ENCODE measurements at places on chromosomes 7 and 10.

- no peak for DNase-seq
Observed at GRCh38 chr10:43111101-43111500, 27.1 kb upstream of the CSGALNACT2 start.

DNA sequence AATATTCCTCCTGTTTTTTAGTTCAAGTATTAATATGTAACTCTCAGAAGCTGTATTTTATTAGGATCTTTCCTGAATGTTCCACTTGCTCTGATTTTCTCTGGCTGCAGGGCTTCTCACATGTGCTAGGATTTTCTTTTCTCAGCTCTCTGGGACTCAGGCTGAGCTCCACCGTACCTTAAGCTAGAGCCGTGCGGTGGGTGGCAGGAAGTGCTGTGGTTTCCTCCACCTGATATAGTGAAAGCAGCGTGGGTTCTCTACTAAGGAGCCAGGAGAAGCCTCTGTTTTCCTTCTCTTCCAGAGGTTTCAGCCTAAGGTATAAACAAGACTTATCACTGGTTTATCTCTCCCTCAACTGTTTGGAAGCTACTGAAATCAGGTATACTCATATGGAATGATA lies 433.6 kb downstream of the NRG3 start:
- no peak for DNase-seq

- DNase-seq, result no peak
Observed at GRCh38 chr10:89003344-89003743, 12.7 kb downstream of the FAS start.

DNA sequence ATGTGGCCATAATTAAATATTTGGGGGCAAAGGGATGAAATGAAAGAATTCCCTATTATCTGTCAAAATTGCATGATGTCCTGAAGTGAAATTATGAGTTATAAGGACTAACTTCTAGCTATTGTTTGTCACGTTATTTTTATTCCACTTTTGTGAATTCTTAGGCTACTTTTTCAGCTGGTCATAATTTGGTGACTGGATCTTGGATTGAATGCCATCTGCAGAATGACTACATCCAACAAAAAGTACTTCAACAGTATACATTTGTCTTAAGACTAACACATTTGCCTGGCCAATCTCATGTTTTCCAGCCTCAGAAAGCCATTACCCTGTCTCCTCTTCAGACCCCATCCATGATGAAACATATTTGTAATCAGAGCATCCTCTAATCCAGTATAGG lies 48.1 kb upstream of the WNT16 start:
- DNase-seq, result no peak

DNA sequence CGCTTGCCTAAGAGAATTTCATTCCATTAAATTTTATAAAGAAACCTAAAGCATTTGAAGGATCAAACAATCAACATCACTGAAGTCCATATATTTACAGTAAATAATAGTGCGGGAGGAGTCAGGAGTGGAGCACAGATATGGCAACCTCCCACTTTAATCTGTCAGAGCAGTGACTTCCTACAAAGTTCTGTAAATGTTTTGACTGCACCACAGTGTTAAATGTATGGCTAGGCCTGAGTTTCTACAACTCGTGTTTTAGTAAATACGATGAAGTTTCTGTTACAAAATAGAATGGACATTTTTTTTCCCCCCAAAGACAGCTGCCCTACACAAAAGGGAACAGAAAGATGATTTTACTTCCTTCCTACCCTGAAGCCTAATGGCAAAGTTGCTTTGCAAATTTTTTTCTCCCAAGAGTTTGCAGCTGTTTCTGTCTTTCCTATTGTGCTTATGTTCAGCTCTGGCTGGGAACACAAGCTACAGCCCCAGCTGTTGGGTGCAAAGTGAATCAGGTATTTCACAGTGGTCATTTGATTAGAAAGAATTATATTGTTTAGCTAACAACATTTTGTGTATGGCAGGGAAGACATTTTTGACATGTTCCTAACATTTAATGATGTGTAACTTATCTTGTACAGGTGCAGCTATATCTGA lies 62.1 kb downstream of the MET start:
- no peak for DNase-seq

DNA sequence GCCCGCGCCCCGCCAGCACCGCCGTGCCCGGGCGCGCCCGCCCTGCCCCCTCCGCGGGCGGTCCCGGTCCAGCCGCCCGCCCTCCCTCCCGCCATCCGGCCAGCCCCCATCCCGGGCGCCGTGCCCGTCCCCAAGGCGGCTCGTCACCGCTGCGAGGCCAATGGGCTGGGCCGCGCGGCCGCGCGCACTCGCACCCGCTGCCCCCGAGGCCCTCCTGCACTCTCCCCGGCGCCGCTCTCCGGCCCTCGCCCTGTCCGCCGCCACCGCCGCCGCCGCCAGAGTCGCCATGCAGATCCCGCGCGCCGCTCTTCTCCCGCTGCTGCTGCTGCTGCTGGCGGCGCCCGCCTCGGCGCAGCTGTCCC lies at the start of gene HTRA1:
Gene HTRA1 (plus strand): TSS at position 187 of the 362 bp plus-strand sequence. CDS start 100 bp downstream, at position 287.
- DNase-seq, result no peak

DNA sequence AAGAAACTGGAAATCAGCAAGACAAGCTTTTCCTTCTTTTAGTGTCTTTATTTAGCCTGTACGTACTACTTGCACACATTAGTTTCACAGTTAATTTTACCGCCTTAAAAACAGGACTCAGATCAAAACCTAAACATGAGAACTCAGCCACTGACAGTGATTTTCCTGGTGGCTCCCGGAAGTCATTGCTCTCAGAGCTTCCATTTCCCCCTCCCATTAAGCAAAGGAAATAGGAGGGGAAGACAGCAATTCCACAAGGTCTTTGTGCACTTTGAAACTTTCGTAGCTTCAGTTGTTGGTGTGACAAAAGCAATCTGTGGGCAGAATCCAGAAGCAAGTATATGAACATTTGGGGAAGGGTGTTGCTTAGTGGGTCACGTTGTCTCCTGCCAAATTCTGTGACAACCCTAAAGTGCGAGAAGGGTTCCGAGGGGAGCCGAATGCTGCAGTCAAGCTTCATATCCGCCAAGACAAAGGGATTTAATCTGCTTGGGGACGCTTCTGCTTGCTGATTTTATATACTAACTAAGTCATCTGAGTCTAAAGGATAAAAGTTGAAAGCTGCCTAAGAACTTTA lies 30.4 kb downstream of the FAM53B start:
- DNase-seq, result no peak

GRCh38 chr7:141433698-141434097 lies 117.5 kb upstream of the AGK start:
- no peak for DNase-seq

DNA sequence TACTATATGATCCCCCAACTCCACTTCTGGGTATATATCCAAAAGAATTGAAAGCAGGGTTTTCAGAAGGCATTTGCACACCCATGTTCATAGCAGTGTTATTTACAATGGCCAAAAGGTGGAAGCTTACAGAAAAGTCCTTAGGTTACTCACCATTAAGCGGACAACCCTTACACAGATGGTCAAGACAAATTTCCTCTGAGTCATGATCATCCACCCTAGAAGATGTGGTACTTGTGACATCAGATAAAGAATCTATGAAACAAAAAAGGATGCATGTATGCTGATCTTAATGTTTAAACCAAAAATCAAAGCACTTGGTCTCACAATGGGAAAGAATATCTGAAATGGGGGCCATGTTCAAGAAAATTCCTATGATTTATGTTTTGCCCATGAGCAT lies 31.1 kb downstream of the ZC3HAV1 start:
- DNase-seq, result no peak

DNA sequence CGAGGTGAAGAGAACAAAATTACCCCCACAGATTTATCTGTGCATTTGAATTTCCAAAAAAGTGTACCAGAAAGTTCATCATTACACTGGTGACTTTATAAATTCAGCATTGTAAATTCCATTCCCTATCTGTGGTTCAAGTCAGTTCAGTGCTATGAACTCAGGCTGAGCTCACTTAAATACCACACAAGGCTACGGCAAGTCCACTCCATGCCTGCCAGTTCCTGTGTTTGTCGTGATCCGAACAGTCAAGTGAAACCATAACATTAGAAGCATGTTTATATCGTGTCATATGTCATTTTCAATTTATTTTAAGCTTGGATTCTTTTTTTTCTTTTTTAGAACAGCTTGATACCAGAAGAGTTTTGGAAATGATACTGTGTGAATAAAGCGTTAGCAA lies 14.8 kb downstream of the MBL2 start:
- no peak for DNase-seq

DNA sequence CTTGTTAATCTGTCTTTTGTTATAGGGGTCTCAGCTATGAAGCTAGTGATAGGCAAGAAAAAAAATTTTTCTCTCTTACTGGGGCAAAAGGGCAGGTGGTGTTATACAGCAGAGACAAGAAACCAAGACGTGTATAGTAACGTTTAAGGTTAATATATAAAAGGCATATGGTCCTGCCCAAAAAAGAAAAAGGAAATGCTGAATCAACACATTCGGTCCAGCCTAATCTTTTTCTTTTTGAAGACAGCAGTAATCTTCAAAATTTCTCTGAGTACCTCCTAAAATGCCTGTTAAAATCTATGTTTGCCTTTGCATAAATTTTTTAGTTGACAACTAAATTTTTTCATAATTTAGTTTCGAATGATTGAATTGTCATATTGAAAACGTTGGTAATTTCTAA lies 54.5 kb downstream of the P4HA1 start:
- DNase-seq, result no peak

DNA sequence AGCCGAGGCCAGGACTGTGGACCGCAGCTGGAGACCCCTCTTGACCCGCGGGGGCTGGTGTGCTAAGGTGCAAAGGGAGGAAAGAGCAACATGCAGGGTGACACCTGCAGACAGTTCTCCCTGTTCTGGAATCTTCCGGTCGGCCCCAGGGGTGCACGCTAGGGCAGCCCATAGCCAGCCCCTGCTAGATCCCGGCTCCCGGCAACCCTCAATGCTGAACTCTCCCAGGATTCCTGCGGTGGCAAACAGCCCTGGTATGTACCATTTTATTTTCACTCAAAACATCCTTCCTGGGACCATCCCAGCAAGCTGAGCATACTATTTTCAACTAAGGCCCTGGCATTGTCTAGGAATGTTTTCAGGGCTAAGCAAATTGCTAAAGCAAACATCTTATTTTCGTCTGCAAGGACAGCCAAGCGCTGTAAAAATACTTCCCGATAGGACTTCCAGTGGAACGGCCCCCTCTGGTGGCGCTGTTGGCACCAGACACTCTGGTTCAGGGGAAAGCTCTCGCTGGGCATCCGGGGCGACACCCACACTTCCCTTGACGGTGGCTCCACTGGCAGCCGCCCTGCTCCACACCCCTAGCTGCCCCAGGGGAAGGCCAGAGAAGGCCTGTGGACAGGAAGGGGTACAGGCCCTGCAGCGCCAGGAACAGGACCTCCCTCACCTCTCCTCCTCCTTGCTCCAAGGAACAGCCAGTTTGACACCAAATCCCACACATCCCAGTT lies 99.4 kb downstream of the CTBP2 start:
- DNase-seq, result no peak

DNA sequence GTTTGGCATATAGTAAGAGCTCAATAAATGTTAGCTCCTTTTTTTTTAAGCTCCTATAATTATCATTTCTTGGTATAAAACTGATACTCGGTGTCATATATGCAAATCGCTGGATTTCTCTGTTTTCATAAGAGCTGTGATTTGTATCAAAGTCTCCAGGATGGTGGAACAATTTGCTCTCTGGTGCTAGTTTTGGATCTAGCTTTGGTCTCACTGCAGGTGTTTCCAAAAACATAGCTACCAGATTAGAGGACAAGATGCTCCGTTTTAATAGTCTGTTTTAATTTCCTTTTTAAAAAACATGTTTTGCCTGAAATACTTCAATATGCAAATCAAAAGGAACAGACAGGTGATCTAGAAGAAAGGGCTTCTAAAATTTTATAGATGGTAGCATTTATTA lies 25.3 kb downstream of the ADAM22 start:
- DNase-seq, result no peak

DNA sequence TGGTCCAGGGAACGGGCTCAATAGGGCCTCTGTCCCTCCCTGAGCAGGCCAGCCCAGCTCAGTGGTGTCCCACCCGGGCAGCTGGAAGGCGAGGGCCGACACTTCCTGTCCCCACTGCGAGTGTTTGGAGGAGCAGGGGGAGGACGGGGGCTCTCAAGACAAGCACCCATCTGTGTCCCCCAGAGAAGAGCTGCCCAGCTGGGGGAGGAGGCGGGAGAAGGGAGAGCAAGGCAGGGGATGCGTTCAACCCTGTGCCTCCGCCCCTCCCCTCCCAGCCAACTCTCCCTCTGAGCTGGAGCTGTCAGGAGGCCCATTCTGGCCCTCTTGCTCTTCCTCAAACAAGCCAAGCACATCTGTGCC lies 35.7 kb downstream of the ZCCHC24 start:
- DNase-seq, result no peak

- DNase-seq, result no peak
Observed at GRCh38 chr10:95864906-95865813, 42.6 kb upstream of the CC2D2B start.

GRCh38 chr7:85469446-85470010 lies 282.7 kb upstream of the SEMA3D start:
- no peak for DNase-seq

DNA sequence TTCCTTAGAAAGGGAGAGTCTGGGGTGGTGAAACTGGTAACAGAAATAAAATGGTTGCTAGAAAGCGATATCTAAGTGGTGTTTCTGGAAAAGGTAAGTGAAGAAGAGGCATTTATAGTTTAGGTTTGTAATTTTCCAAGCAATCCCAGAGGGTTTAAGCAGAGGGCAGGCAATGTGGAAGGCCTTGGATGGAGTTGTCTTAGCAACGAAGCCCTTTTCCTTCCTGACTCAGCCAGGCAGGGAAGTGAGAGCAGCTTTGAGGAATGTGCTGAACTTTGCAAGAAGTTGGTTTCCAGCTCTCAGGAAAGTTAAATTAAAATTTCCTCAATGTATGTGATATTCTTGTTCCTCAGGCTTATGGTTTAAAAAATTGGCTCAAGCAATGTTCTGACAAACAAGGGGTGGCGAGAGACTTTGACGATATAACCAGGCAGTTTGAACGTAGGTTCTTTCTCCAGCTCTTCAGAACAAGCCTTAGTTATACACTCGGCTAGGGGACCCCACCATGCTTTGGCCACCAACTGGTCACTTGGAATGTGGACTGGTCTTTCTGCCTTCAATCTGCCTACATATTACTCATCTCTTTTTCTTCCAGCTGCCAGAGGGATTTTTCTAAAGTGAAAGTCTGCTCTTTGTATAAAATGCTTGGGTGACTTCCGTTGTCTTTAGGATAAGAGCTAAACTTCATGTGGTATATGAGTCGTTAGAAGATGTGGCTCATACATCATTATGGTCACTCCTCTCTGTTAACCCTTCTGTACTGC lies 66.9 kb upstream of the SLC25A13 start:
- DNase-seq, result no peak

DNA sequence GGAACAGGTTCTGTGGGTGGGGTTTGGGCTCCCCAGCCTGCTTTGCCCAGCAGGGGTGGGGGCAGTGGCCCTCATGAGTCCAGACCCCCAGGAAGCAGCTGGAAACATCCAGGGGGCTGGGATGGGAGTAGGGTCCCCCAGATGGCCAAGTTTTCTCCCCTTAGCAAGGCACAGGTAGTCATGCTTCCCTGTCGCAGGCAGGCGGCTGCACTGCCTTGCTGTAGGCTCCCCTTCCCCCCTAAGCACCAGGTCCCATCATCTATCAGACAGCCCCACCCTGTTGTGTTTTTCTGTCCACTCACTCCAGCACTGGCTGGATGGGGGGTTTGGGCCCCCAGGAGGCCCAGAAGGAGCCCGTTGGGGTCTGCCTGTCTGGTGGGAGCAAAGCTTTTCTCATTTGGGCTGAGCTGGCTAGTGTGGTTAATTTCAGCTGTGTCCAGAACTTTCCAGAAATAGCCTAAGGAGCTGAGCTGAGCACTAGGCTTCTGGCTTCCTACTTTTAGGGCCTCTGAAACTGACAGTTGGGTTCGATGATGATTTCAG lies 7.9 kb downstream of the BRI3 start:
- no peak for DNase-seq

All from esophagus squamous epithelium (tissue), 5 donors.